Activated CD4-positive, alpha-beta T cell treated with anti-CD3 and anti-CD28 coated beads, Interleukin-2, amount 10 ng/mL, durations not matched to agents 24 days and 14 days (primary cell): ENCODE measurements at places on chromosomes 7 and 10. TPM values are rescaled to one million over a fixed set of nuclear protein-coding genes. Genes with fewer than 3 reads are reported as not detected.

GRCh38 chr10:131789516-131789915 lies 111.3 kb upstream of the PPP2R2D start:
- DNase-seq = no peak

GRCh38 chr10:124653811-124654651 lies 90.1 kb downstream of the FAM53B start:
- no peak for DNase-seq

- DNase-seq = no peak
Measured at GRCh38 chr7:105756367-105756766, 120.0 kb downstream of the ATXN7L1 start.

VENTX gene
- not detected in 2 replicates for total RNA-seq
